ENCODE measurements at places on chromosomes 3 and 15. TPM values are rescaled to one million over a fixed set of nuclear protein-coding genes. Genes with fewer than 3 reads are reported as not detected.

The ETV5 gene
- total RNA-seq: 49.8 TPM

The ACTL6A gene
- 184 TPM for total RNA-seq

The SEC62 gene
- 10.3 TPM for total RNA-seq

DNA sequence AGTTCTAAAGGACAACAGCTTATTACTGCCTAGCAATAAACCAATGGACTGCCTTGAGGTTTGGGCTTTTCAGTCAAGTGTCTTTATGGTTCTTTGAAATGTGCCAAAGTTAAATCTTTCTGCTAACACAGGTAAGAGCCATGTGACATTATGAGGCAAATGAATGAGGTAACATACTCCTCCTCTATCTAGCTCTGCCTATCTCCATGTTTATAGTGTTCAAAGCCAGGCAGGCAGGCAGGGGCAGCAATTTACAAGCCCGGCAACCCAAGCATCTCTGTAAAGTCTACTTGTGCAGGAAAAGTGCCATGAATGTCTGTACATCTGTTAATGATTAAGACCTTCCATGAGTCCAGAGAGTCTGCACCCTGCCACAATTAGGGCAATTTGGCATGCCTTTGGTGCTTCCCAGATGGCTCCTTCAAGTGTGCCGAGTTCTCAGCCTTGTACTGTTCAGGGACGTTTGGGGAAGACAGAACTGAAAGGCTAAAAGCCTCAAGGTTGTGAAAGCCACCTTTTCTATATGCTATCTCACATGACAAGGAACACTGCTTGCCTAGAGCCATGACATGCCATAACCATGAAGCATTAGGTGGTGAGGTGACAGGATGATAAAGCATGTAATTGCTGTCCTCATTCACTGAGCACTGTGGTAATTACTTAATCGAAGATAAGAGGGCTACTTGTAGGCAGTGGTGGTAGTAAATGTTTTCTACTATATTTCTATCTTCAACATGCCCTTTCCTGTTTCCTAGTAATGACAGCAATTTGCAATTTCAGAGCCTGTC, 41.4 kb upstream of the EIF1B start:
- peak; percentile 8 for DNase-seq

The EFCC1 gene
- not detected for total RNA-seq

- DNase-seq: peak; percentile 40
Observed at GRCh38 chr15:39756806-39757522, 25.7 kb downstream of the FSIP1 start.

The DNAH12 gene
- 0.07 TPM for total RNA-seq

- no peak for DNase-seq
Observed at GRCh38 chr3:87778876-87779275, 279.9 kb downstream of the CGGBP1 start.

DNA sequence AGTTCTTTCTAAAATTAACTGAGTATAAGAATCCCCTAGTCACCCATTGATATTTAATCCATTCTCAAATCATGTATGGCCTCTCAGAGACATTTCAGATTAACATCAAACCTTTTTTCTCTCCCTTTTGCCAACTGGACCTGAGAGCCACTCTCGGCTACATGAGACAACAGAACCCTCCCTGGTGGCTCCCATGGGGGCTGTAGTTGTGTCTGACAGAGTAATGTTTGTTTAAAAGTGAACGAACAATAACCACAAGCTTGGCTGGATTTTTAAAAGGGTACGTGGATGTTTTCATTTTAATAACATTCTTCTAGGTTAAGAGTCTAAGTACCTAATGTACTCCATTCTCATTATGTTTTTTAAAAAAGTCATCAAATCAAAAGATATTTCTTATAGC, 37.1 kb downstream of the P3H2 start:
- DNase-seq: no peak

Data from Caki2 (cell line).